Bronchus fibroblast of lung (primary cell): ENCODE measurements at places on chromosomes 1 and 21. TPM values are rescaled to one million over a fixed set of nuclear protein-coding genes. Genes with fewer than 3 reads are reported as not detected.

The DIRAS3 gene
- total RNA-seq = 3.0 and 3.2 TPM in 2 replicates

The NCAM2 gene
- total RNA-seq = 0.84 and 1.0 TPM in 2 replicates

The MPL gene
- total RNA-seq = under 0.01 TPM in 1 of 2 replicates, not detected in the other

The PATJ gene
- total RNA-seq = 1.8 and 2.7 TPM in 2 replicates

The MNDA gene
- not detected in 2 replicates for total RNA-seq

The SHE gene
- total RNA-seq = not detected in 2 replicates

The ASCL5 gene
- under 0.01 TPM in 1 of 2 replicates, not detected in the other for total RNA-seq

The LCE1E gene
- not detected in 2 replicates for total RNA-seq

The TMEM61 gene
- total RNA-seq = not detected in 2 replicates

The FMO5 gene
- total RNA-seq = 0.59 and 1.0 TPM in 2 replicates

The GPR25 gene
- not detected in 2 replicates for total RNA-seq
